ENCODE measurements at places on chromosomes 6 and 20.
A peak's percentile ranks its signal among the peaks of the same experiment; 100 is the strongest.

GRCh38 chr6:121187833-121188200, 146.5 kb downstream of the TBC1D32 start:
- no peak for DNase-seq

DNA sequence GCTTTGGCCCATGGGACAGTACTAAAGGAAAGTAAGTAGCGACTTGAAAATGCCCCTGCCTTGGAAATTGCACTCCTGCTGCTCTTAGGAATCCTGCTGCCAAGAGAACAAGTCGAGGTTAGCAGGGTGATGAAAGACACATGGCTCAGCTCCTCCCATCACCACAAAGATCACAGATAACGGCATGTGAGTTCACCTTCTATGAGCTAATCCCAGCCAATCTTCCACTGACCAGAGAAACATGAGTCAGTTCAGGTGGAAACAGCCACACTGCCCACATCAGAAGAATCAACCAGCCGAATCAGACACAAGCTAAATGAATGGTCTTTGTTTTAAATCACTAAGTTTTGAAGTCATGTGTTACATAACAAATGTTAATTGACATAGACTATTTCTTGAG, 106.3 kb downstream of the PRKN start:
- DNase-seq = peak; percentile 36

- peak; percentile 38 for DNase-seq
Measured at GRCh38 chr20:11457488-11457887, 460.2 kb upstream of the BTBD3 start.

GRCh38 chr6:153588330-153588729, 450.7 kb upstream of the OPRM1 start:
- no peak for DNase-seq

- DNase-seq = no peak
Measured at GRCh38 chr20:57414867-57415592, 23.8 kb downstream of the RBM38 start.

DNA sequence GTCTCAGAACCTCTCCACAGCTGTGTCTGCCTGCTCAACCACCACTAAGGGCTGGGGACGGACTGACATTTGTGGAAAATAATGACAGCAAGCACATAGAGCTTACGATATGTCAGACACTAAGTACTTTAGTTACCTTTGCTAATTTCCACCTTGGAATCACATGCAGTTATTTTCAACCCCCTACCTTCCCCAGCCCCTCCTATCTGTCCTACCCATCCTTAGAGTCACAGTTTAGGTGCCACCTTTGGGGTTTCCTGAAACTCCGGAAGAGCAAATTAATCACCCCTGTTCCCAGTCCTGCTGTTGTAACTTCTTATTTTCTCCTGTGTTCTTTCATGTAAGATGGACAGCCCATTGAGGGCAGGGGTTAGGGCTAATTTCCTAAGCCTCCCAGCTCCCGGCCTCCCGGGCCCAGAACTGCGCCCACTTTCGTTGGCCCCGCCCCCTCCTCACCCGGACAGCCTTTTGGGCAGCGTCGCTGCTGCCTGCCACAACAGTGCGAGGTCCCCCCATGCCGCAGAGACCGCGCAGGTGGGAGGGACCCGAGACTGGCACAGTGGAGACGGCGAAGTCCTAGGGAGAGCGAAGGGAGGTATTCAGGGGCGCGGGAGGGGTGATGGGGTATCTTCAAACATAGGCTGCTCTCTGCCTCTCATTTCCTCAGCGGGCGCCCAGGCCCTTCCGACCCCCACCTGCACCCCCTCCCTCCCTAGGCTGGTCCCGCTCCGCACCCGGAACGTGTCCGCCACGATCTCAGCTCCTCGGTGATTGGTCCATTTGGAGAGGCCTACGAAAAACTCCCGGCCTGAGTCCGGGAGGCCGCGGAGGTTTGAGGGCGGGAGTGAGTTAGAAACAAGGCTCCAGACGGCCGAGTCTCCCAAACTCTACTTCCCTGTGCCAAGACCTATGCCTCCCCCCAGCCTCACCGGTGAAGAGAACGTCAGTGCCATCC, 1.1 kb downstream of the DDAH2 start:
- DNase-seq = no peak

- DNase-seq = no peak
Measured at GRCh38 chr6:4220558-4220957, 85.2 kb upstream of the ECI2 start.

DNA sequence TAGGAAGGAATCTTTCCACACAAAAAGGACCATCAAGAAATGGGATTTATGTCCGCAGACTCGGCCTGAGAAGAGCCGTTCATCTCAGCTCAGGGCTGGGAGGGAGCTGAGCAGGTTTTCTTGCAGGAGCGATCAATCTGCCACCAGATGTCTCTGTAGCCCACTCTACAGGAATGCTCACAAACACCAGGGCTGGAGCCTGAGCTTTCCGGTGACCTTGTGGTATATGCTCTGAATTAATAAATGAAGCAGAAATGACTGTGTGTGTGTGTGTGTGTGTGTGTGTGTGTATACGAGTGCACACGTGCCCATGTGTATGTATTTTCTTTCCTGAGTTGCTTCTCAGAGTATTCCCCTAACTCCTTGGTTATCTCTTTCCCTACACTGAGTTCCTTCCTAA, 12.0 kb downstream of the CD83 start:
- DNase-seq = peak; percentile 54

DNA sequence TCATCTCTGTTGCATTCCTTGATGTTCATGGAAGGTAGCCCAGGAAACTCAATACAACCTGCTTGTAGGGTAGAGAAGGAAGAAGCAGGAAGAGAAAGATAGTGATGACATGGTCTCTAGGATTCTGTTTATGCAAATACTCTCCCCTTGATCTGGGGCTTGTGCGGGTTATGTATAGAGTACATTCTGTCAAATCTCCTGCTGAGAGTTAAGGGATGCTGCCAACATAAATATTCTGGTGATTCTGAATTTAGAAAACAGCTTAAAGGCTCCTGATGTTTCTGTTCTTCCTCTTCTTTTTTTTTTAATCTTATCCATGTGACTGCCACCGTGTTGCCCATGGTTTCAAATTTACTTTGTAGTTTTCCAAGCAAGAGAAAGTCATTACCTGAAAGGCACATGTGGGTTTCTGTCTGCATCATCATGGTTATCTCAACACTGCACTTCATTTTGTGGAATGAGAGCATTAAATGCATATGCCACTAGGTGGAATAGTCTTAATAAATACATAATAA, 150.6 kb downstream of the RPS12 start:
- no peak for DNase-seq

- no peak for DNase-seq
Measured at GRCh38 chr6:142087950-142088857, 44.5 kb upstream of the GJE1 start.

GRCh38 chr6:96604420-96604819, 41.5 kb downstream of the FHL5 start:
- DNase-seq = no peak

- DNase-seq = no peak
Measured at GRCh38 chr6:129115471-129115870, 232.5 kb downstream of the LAMA2 start.

- DNase-seq = no peak
Measured at GRCh38 chr6:158037021-158037420, 55.4 kb downstream of the SYNJ2 start.

DNA sequence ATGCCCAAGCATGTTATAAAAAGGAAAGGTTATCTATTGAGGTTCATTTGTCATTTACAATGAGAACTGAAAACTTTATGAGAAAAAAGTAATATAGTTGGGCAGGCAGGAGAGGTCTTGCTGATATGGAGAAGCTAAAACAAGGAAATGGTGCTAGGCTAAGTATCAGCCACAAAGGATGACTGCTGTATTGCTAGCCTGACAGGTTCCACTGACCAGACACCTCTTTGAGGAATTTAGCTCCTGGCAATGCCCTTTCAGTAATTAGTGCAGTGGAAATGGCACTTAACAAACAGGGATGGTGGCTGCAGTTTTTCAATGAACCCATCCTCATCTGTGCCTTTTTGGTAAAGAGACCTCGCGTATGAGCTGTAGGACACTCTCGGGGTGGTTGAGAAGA, 284.4 kb downstream of the ZFAND3 start:
- no peak for DNase-seq

All from retinal pigment epithelial cell (primary cell).